Right cardiac atrium (tissue), 5 donors: ENCODE measurements at places on chromosomes 7 and 10.
A peak's percentile ranks its signal among the peaks of the same experiment; 100 is the strongest.

- DNase-seq: no peak
Measured at GRCh38 chr10:45438466-45439090, 64.6 kb downstream of the ALOX5 start.

GRCh38 chr10:99279626-99280111 is 44.0 kb upstream of the HPSE2 start:
- DNase-seq: no peak

- DNase-seq: no peak
Measured at GRCh38 chr7:116418524-116418923, 81.0 kb upstream of the CAV2 start.

DNA sequence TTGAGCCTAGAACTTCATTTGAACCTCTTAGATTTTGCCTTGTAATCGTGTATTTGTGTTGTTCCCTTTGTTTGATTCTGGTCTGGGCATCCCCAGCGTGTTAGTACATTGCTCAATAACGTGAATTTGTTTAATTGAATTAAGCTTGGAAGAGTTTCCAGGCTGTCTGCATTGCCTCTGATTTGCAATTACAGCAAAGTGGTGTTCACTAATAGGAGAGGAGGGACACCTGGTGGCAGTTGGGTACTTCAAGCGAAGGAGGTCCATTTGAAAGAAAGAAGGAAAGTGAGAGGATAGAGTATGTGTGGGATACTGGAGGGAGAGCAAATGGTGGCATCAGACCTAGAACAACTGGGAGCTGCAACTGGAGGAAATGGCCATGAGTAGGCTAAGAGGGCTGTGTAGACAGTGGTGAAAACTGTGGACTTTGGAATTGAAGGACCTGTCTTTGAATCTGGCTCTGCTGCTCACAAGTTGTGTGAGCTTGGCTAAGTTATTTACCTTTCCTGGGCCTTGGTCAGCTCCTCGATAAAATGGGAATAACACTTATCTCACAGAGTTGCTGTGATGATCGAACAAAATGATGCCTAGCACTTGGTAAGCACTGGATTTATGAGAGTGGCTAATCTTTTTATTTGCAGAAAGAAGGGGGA is 15.1 kb downstream of the LSMEM1 start:
- no peak for DNase-seq

DNA sequence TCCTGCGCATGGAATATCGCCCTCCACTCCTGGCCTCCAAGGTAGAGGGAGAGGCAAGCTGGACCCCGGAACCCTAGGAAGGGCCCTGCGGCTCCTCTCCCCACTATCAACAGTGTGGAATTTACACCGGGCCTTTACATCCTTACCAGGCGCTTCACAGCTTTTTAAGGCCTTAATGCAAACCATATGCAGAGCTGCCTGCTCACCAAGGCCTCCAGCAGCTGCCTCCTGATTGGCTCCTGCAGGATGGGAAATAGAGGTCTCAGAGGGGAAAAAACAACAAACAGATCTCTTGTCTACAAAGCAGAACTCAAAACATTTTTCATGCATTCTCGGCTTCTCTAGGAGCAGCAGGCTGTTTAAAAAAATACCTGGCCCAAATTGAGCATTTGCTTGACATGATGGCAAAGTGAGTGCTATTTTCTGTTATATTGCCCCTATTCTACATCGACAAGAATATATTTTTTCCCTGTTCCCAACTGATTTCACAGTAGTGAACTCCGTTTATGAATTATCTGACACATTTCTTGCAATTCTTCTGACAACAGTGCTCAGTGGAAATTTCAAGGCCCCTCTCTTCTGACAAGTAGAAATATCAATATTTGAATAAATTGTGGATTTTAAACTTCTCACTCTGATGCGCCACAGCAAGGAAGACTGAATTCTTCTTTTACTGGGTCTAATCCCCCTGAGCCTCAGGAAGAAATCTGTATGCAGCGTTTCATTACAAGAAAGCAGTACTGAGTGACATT is 51.7 kb downstream of the EBF3 start:
- DNase-seq: no peak

DNA sequence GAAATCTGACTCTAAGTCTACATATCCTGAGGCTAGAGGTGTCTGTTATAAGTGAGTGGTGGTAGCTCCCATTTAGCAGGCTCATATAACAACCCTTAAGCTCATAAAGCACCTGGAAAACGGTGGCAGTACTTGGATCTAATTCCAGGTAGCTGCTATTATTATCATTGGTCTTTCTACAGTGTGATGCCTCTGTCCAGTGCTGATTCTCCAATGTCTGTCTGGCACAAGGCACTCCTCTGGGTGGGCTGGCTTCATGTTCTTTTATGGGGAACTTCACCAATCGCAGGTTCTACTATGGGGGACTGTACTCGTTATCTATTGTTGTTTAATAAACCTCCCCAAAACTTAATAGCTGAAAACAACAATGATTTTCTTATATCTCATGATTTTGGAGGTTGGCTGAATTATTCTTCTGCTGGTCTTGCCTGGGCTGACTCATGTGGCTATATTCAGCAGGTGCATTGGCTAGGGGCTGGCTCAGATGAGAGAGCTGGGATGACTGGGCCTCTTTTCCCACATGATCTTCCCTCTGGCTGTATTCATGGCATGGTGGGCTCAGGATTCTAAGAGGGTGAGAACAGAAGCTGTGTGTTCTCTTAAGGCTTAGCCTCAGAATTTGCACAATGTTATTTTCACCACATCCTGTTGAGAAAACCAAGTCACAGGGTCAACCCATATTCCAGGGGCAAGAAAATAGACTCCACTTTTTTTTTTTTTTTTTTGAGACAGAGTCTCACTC is 93.0 kb upstream of the PCGF5 start:
- DNase-seq: no peak

DNA sequence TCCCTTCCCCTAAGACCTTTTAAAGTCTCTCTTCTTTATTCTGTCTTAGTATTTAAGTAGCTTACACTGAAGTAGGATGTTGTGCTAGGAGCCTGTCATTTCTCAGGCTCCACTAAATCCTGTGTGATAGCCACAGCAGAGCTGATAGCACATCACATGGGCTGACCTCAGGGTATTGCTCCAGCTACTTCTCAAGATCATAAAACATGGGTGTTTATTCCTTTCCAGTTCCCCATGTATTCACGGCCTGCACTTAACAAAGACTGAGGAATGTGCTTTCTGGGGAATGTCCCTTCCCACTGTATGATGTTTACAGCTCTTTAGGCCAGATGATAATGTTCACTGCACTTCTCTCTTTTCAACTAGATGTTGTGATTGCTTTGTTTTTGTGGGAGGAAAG is 1086.8 kb downstream of the KCNMA1 start:
- DNase-seq: no peak

GRCh38 chr7:42792841-42793240 is 119.0 kb downstream of the C7orf25 start:
- no peak for DNase-seq

DNA sequence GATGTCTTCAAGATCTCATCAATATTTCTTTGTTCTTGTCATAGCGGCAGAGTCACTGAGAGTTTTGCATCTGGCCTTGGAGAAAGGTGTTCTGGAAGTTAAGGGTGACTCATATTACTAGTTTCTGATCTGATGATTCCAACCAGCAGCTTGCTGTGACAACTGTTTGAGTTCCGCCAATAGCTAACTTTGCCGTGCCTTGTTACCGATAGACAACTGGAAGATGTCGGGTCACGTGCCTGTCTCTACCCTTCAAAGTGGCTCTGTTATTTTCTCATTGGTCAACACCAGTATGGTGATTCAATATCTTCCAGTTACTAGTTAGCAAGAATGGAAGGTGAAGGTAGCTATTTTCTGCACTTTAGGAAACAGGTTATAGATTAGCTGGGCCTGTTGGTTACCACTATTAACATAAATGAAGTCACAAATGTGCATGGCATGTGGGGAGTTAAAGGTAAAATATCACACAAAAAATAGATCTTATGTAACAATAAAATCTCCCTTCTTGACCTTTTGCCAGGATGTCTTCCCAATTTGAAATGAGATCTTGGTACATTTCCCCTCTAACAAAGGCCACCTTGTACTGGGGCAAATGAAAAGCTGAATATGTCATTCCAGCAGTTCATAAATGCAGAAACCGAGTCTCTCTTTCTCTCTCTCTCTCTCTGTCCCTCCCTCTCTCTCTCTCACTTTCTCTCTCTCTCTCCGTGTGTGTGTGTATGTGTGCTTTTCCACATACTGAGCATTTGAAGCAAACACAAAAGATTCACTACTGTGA is 2.6 kb upstream of the MGAM2 start:
- no peak for DNase-seq

DNA sequence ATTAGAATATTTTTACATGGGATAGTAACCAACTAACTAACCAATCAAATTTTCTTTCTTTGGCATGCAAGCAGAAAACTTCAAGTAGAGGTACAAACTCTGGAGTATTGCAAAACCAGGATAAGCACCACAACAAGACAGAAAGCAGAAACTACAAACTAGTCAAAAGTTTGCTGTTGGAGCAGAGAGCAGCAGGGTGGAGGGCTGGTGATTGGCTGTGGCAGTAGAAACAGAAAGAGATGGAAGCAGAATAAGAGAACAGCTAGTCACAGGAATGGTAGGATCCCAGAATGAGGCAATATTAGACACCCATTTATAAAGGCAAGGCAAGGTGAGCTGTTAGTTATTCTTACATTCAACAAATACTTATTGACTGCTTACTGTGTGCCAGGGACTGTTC is 6.8 kb upstream of the MACC1 start:
- DNase-seq: no peak

GRCh38 chr7:81399471-81399870 is 370.4 kb downstream of the HGF start:
- DNase-seq: no peak

- no peak for DNase-seq
Measured at GRCh38 chr10:6657669-6658068, 77.6 kb upstream of the PRKCQ start.

DNA sequence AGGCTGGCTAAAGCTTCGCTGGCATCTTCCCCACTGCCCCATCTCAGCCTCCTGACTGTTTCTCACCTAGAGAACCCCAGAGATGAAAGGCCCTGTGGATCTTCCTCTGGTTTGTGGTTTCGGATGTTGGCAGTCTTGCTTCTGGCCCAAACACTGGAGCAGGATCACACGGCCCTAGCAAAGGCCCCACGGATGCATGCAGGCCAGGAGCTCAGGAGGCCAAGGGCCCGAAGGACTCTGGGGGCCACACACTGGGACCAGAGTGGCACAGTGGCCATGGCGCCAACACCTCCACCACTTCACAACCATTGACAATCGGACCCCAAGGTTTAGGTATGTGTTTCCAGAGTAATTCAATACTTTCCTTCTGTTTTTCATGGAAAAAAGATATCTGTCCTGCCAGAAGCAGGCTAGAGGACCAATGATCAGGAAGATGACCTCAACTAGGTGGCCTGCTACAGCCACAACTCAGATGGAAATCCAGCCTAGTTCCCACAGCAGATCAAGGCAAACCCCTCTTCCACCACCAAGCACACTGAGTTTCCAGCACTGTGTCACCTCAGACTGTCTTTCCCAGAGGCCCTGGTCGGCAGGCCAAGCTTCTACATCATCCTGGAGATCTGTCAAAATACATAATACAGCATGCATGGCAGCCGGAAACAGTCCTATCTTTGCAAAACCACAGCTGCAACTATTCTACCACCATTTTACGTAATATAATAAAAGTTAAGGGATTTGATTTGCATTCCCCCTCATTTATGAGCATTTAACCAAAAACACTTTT is 53.0 kb downstream of the CTBP2 start:
- DNase-seq: peak; percentile 36

DNA sequence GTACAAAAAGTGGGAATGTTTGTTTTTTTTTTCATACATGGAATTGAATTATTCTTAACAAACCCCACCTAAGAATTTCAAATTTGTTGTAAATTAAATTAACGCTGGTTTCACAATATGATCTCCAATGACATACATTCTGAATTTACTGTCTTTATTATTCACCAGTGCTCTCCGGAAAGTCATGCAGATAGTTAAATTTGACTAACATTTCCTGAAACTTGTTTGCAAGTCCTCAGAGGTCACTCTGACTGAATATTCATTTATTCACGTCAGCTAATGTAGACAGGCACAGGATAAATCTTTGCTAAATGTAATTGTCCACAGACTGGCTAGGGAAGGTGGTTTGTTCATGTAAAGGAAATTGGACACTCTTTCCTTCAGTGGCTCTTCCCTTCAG is 730.4 kb downstream of the PHTF2 start:
- no peak for DNase-seq

DNA sequence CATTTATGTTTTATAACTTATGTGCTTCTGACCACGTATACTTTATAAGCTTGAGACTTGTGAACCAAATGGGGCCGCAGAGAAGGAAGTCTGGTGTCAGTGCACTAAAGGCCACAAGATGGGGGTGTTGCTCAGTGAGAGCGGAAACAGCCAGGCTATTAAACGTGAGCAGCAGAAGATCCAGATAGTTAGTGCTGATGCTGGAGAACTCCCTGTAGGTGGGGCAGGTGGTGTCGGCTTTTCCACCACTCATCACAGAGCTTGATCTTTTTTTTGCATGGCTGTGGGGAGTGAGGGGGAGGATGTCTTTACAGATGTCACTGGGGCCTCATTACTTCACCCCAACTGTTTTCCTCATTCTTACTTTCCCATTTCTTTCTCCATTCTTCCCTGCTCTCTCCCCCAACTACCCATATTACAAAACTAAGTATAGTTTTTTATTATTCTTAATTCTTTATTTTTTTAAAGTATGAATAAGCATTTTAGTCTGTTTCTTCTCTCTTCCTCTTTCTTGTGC is 34.7 kb downstream of the ACADSB start:
- DNase-seq: no peak

DNA sequence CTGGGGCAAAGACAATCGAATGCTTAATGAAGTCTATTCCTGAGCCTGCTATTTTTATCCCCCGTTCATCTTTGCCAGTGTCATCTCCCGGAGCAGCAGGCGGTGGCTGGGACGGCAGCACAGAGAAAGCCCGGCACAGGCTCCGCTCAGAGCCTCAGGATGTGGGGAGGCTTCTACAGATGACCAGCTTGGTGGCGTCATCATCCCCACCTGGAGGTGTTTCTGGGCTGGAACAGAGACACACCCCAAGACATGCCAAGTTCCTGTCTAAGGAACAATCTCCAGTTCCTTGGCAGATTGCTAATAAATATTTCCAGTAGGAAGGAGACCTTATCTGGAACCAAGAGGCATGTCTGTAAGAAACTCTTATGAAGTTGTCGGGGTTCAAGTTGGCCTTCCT is 552.4 kb upstream of the MGMT start:
- no peak for DNase-seq

GRCh38 chr10:15097011-15097812 is at the start of gene RPP38:
Gene RPP38, plus strand, starts transcription at chr10:15097355. Its CDS starts 5,960 bp downstream, at chr10:15103315.
- peak; percentile 99 for DNase-seq

GRCh38 chr10:100008142-100008522 is 1.6 kb downstream of the DNMBP start:
- DNase-seq: no peak

- DNase-seq: no peak
Measured at GRCh38 chr10:125983656-125984055, 87.3 kb downstream of the FANK1 start.
